Thymus (tissue), 14 donors: ENCODE measurements at places on chromosomes 2 and 18. TPM values are rescaled to one million over a fixed set of nuclear protein-coding genes. Genes with fewer than 3 reads are reported as not detected.

- no peak for DNase-seq
These were observed 106.4 kb downstream of the KCNH7 start for GRCh38 chr2:162731917-162732804.

The CD302 gene
- polyA plus RNA-seq = 13.7 TPM

The EMILIN1 gene
- 8.9 TPM for polyA plus RNA-seq

DNA sequence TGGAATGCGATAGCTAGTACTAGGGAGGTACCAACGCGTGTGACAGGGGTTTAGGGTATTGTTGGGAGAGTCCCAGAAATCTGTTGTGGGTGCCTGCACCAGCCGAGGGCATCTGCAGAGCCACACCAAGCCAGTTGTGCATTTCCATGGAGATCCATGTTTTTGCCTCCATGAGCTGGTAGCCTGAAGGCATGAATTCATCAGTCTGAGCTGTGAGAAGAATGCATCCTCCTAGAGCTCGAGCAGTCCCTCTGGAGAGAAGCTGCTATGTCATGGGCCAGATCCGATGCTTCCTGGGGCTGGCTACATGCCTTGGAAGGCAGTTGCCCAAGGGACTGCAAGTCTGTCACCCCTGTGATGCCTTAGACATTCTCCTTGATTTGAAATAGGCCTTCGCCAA is 57.9 kb downstream of the LIPG start:
- DNase-seq = no peak

DNA sequence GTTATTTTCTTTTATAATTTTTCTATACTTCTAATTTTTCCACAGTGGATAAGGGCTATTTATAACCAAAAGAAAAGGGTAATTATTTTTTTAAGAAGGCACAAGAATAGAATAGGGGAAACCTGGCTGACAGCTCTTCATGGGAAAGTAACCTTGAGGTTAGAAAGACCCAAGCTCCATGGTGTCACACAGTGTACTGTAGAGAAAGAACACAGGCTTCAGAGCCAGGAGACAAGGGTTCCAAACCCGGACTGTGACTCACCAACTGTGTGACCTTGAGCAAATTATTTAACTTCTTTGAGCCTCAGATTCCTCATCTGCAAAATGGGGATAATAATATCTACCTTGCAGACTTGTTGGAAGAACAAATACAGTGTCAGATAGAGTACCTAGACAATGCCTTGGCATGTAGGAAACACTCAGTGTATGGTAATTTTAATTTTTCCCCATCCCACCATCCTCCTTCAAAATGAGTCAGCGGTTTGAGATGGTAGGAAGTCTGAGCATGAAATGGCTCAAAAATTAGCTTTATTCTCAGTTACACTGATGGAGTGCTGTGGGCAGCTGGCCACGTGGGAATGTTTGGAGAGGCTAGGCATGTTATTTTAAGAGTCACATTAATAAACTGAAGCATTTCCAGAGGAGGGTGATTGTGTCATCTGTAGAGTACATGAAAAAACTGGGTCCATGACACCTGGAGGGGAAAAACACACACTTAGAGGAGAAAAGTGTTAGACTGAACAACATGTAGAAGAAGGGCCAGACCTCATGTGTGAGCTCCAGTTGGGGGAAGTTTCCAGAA is 36.7 kb downstream of the TMEM37 start:
- no peak for DNase-seq

The AKAIN1 gene
- not detected for polyA plus RNA-seq

The UGT1A6 gene
- 4.5 TPM for polyA plus RNA-seq

The TMEM178A gene
- 5.5 TPM for polyA plus RNA-seq

The C1QL2 gene
- polyA plus RNA-seq = 0.89 TPM

- no peak for DNase-seq
These were observed 50.5 kb downstream of the TMEM18 start for GRCh38 chr2:626491-627339.

The SCN9A gene
- polyA plus RNA-seq = 1.2 TPM

DNA sequence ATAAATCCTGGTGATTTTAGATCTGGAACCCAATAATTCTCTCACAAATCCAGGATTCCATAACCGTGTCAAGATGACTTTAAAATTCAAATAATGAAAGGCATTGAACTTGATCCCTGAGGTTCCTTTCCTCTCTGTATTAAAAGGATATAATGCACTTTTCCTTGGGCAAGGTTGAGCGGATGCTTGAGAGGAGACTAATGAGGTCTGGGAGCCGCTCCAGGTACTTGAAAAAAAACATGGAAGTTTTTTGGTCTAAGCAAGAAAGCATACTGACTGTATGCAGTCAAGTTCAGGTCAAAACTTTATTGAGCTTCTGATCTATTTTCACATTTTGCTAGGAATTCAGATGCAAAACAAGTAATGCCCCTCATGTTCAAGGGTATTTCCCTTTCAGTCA is 318.5 kb downstream of the RAD51AP2 start:
- no peak for DNase-seq

DNA sequence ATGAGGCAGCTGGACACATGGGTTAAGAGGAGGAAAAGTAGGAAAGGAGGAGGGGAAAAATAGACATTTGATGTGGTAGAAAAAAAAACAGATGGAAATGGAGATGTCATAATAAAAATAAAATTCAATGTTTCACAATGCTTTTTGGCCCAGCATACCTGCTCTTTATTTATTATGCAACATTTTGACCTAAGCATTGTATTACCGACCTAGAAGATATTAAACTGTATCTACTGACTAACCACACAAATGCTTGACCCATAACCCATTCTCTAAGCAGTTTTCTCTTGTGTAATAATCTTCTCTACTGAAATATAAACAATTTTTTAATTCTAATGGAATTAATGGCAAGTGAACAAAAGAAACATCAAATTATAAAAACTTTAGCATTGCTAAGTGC is 362.3 kb downstream of the FBXO15 start:
- DNase-seq = no peak

DNA sequence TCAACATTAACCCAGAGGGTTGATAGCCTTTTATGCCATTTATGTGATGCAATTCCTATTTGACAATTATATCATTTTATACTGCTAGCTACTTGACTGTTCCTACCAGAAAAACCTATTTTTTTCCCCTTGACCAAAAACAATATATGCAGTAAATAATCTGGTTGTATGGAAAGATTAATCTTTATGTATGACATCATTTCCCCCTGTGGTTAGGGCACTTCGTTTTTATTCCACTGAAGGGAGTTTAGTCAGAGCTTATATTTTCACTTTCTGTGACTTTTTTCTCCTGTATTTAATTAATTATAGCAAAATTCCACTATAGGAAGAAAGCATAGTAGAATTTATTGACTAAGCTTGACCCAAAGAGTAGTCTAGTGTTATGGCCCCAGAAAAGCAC is 107.6 kb downstream of the HAUS1 start:
- DNase-seq = no peak

GRCh38 chr2:163736433-163737189 is 803 bp upstream of the FIGN start:
- no peak for DNase-seq

GRCh38 chr2:230795856-230796255 is 68.9 kb upstream of the ITM2C start:
- DNase-seq = no peak

- no peak for DNase-seq
These were observed 39.0 kb upstream of the MAL start for GRCh38 chr2:94986392-94986963.

DNA sequence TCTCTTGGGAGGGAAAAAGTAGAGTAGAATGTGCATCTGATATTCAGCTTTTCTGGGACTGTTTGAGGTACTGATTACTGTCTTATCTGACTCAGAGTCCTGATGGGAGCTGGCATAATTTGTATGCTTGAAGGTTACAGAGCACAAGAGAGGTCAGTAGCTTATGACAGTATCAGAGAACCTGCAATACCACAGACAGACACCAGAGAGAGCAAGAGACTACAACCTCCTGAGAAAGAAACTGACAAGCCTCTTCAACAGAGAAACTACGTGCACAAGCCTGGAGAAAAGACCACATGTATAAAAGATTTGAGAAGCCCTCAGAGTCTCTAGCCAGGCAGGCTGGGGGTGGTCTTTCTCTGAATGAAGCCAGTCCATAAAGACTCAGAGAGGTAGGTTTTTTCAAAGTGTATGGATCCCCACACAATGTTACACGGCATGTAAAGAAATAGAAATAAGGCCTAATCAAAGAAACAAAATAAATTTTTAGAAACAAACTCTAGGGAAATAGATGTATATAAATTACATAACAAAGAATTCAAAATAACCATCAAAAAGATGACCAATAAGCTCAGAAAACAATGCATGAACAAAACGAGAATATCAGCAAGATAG is 568.3 kb downstream of the LRRTM4 start:
- DNase-seq = no peak

DNA sequence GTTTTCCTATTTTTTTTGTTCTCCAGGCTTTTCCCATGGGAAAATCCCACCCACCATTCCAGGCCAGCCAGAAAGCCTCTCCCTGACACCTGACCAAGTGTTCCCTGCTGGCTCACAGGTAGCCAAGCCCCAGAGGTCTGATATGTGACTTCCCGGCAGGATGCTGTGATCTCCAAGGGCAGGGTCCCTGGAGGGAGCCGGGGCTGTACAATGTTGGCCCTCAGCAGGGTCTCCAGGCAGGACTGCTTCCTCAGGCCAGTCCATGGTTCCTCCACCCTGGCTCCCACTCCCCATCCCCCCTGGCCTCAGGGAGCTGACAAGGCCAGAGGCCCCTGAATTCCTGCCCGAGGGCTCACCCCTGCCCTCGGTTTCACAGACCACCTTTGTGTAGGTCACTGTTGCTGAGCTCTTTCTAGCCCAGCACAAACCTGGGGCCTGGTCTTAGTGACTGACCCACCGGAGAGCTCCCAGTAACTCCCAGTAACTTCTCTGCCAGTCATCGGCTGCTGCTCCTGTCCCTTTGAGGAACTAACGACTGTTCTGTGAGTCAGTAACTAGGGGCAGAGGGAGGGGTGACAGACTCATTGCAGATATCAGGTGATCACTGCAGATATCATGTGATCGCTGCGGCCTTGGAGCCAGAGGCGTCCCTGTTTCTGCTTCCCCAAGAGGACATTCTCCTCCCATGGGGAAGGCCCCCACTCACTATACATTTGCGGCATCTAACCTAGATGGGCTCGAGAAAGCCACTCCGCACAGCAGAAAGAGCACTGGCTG is 38.7 kb downstream of the SDC1 start:
- no peak for DNase-seq

GRCh38 chr18:11666176-11666575 is 22.9 kb upstream of the GNAL start:
- no peak for DNase-seq

GRCh38 chr2:136025057-136025973 is 39.9 kb upstream of the DARS1 start:
- peak; percentile 65 for DNase-seq

DNA sequence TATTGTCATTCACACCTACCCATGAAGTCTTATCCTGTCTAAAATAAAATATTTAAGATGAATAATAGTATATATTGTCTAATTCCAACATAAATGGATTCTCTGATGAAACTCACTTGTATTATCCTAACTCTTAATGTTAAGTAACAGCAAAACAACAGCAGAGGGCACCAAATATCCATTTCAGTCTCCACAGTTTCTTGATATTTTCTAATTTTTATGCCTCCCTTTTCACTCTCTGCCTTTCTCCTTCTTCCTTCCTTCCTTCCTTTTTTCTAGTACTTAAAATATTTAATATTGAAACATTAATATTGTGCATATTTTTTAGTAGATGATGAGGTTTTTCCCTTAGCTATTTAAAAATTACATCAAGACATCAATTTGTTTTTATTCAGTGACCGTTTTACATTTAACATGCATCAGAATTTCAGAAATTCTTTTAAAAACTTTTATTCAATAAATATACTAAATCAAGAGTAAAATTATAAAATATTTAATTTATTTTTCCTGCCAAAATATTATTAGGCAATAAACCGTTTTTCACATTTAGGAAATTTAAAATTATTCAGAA is 97.6 kb downstream of the WDR7 start:
- peak; percentile 9 for DNase-seq
